Osteoblast (primary cell): ENCODE measurements at places on chromosomes 7 and 10.
A peak's percentile ranks its signal among the peaks of the same experiment; 100 is the strongest.

DNA sequence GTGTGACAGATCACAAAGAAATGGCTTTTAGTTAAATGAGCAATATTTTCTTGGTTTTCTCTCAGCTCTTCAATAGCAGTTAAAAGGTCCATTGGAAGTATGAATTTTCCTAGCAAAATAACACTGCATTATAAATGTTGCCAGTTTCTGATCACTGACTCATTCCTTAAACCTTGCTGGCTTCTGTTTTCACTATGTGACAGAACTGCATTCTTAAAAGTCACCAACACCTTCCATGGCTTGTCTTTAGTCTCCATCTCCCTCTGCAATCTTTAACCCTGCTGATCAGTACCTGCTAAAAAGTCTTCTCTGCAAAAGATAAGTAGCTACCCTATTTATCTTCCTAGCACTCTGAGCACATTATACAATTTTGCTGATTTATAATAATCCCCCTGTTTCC is 405.0 kb upstream of the LRRN3 start:
- no peak for DNase-seq

DNA sequence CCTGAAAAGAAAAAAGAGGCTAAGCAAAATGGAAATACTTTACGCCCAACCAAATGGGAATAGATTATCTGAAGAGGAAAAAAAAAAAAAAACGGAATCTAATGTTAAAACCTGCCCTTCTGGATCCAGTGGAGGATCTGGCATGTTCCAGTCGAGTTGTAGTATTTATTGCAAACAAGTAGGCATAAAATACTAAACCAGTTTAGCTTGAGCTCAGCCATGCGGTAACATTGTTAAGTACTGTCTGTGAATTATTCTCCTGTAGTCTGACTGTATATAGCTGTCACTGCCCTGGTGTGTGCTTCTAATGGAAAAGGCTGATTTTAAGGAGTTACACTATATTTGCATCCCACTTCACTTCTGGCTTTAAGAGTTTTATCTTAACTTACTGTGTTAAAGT is 40.3 kb downstream of the CELF2 start:
- no peak for DNase-seq

DNA sequence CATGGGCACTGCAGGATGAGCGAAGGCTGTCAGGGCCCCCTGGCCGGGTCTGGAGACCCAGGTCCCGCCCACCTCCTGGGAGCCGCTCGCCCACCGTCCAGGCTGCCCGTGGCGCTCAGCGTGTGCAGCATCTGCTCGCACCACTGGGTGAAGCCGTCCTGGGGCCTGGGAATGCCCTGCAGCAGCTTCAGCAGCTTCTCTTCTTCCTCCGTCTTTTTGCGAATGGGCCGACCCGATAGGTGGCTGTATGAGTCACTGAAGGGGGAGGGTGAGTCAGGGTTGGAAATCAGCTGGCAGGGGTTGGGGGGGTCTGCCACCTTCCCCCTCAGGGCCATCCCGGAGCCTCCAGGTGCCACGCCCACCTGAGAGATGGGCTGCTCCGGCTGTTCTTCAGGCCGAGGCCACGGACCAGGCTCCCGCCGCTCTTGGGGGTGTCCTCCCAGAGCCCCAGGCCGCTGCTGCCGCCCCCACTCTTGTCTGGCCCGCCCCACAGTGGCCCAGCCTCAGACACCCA is 8.7 kb downstream of the GNB2 start:
- peak; percentile 89 for DNase-seq

- no peak for DNase-seq
These were observed 6.6 kb downstream of the GJD4 start for GRCh38 chr10:35611750-35612149.

DNA sequence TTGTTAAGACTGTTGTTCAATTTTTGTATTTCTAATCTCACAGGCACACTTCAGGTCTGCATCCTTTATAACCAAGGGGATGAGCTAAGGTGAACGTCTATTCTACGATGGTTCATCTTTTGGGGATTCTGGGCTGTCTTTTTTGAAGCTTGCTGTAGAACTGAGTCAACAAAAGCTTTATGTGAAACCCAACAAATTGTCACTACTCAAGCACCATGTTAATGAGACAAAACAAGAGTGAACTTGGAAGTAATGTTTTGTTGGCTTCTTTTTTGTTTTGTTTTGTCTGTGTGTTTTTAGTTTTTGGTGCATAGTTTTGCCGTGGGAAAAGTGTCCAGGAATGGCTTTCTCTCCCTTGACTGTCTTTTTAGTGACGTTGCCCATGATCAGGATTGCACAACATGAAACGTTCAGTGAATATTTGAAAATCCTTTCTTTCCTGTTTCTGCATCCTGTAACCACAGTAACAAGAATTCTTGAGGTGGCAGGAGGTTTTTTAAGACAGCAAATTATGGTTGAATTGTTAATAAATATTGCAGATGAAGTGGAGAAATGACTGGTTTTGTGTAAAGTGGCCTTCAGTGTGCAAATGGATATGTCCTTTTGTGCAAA is 65.6 kb downstream of the WIPF3 start:
- peak; percentile 89 for DNase-seq

DNA sequence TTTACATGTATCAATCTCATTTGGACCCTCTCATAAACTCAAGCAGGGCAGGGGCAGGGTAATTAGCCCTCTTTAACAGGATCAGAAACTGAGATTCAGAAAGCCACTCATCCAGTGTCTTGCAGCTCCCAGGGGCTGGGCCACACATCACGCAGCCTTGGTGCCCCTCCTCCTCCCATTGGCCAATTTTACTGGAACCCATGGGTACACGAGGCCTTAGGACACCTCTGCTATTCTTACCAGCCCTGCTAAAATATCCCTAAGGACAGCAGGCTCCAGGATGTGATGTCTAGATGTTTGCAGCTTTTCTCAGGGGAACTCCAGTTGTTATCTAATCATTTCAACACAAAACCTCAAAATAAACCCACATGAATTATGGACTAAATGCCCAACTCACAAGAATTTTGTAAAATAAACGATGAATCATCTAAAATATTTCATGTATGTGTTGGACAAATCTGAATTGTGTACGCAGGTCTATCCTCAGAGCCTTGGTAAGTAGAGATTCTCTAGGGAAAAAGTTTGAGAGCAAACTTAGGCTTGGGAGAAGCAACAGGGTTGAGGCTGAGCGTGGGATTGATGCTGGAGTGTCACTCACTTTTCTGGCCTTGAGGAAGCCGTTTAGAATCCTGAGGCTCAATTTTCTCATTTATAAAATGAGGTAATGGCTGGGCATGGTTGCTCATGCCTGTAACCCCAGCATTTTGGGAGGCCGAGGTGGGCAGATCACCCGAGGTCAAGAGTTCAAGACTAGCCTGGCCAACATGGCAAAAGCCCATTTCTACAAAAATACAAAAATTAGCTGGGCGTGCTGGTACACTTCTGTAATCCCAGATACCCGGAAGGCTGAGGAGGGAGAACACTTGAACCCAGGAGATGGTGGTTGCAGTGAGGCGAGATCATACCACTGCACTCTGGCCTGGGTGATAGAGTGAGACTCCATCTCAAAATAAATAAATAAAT is 69.7 kb upstream of the TNS3 start:
- peak; percentile 92 for DNase-seq

- peak; percentile 84 for DNase-seq
These were observed 230.1 kb downstream of the ELFN1 start for GRCh38 chr7:1899951-1900762.

DNA sequence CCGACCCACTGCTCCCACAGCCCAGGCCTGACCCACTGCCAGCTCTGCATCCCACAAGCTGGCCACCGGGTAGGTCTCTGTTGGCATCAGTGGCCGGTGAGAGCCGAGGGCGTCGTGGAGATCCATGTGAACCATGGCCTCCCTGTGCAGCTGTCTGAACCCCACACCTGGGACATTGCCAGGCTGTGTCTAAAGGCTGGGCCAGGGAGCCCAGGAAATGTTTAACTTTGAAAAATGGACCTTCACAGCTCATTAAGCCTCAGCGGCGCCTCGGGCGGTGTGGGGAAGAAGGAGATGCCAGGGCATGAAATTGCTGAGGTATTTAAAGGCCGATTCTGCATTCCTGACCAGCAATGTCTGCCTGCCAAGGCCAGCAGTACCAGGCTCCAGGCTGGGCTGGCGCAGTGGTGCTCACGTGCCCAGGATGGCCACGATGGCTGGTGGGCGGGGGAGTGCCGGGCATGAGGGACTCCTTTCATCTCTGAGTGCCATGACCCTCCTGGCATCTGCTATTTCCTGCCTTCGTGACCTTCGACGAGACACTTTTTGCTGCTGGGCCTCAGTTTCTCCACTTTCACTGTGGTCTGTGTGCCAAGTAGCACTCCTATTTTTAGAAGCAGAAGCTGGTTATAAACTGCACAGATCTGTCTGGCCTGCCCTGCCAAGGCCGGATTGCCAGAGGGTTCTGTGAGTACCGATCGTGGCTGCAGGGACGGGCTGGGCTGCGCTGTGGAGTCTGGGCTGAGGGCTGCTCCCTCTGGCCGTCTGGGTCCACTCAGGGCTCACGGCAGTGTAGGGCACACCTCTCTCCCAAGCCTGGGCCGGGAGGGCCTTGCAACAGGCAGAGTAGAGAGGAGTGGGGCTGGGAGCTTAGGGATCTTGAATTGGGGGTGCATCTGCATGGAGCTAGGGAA is 21.8 kb downstream of the ELFN1 start:
- no peak for DNase-seq

DNA sequence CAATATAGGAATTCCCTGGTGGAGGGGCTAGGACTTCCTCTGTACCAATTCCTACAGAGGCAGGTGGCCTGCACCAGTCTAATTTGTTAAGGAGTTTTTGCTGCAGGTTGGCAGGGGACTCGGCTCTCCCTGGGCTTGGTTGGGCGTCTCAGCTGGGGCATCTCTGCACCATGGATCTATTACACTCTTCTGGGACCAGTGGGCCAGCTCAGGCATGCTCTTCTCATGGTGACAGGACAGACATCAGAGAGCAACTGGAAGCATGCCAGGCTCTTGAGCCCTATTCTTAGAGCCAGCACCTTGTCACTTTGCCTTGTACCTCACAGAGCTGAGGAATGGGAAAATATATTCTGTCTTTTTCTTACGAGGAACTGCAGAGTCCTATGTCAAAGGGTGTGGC is 74.6 kb downstream of the SH2D4B start:
- DNase-seq: no peak

GRCh38 chr7:31651234-31652062 is 35.6 kb upstream of the PPP1R17 start:
- DNase-seq: no peak

DNA sequence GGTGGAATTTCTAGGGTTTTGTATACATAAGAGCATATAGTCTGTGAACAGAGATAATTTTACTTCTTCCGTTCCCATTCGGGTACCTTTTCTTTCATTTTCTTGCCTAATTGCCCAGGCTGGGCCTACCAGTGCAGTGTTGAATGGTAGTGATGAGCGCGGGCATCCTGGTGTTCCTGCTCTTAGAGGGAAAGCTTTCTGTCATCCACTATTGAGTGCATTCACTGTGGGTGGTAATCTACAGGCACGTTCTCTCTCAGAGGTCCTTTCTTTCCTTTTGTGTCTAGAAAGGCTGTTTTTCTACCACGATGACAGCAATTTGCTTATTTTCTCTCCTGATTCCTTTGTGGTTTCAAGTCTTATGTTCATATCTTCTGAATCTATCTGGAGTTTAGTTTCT is 65.0 kb downstream of the INPP5A start:
- DNase-seq: peak; percentile 71

- DNase-seq: no peak
These were observed 55.7 kb downstream of the KLRG2 start for GRCh38 chr7:139427788-139428187.

DNA sequence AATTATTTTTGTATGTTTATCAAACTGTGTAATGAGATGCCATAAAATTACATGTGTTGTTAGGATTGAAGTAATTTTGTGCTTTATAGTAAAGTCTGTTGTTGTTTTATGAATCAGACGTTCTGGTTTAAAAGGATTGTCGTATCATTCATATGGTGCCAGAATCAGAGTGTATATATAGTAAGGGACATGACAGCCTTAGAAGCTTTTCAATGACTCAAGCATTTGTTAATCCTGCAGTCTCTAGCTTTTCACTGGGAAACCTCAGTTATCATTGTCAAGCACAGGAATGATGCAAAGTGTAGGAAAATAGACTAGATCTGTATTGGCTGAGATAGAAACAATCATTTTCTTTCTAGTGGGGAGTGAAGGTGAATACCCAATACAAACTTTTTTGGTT is 57.5 kb downstream of the TRRAP start:
- no peak for DNase-seq

- DNase-seq: no peak
These were observed 546.9 kb downstream of the TCERG1L start for GRCh38 chr10:130764651-130765050.

DNA sequence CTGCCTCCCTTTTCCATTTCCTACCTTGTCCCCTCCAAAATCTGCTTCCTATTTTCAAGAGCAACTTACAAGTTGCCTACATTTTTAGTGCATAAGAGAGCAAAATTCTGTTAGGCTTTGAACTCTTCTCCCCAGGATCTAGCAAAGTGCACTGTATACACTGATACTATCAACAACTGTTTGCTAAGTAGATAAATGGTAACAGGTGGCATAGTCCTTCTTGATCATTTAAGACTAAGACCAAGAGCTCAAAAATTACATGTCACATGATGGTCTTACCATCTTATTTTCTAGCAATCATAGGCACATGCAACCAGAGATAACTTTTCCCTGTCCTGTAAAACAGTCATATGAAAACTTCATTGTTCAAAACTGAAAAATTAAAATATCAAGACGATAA is 16.2 kb downstream of the FAM3C start:
- DNase-seq: no peak

GRCh38 chr10:60384011-60384410 is 5.7 kb downstream of the ANK3 start:
- DNase-seq: no peak

DNA sequence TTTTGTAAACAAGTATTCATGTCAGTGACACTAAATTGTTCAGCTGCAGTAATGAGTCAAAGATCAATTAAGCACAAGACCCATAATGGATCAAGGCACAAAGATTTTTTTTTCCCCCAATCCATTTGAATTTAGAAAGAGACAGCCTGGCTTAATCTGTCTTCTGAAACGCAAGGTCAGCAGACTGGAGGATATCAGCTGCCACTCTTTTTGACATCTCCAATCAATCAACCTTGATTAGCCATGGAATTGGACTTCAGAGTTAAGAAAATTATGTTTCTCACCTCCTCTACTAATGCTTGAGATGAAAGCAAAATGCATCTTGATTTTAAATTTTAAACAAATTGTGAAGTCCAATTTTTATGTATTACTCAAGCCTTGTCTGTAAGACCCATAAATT is 642.4 kb upstream of the STEAP1 start:
- DNase-seq: no peak

- DNase-seq: no peak
These were observed 283.3 kb downstream of the TNS3 start for GRCh38 chr7:47298636-47299035.

DNA sequence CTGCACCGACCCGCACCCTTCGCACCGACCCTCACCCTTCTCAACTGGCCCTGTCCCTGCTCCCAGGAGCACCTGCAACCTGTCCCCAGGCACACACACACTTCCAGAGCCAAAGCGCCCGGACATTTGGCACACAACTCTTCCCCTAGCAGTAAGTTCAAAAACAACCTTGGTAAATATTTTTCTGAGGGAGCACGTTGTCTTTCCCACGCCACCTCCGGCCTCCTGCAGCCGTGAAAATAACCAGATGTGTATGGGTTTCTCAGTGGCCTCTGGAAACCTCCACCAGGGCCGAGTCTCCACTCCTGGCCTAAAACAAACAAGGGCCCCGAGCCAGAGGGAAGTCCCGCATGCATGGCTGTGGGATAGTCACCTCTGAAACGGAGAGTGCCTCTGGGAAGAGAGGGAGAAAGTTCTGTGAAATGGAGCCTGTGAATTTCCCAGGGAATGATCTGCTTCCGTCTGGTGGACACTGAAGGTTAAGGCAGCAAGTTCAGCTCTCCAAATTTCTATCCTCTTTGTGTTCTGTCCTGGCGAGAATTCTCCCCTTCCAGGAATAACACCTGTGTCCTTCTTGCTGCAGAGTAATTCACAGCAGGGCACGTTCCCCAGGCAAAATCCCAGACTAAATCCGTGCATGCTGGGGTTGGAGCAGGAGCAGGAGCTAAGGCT is 15.8 kb downstream of the PODXL start:
- DNase-seq: peak; percentile 69
